ENCODE measurements at places on chromosomes 4 and X.

DNA sequence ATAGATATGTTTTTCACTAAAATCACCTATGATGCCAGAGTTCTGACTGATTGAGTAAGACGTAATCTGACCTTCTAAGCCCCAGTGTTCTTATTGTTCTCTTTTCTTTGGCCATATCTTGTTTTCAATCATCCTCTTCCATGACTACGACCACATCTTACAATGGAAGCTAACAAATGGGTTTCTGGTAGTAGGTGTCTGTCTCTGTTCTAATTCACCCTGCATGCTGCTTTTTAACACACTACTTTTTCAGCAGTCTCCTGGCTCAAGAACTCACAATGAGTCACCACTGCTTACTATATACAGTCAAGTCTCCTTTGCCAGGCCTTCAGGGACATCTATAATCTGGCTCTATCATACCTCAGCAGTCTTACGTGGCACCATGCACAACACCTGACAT, 146.1 kb downstream of the NEXMIF start:
- DNase-seq, result no peak

- DNase-seq, result no peak
These were observed 155.9 kb upstream of the RASGEF1B start for GRCh38 chr4:81627590-81627989.

GRCh38 chr4:16026160-16026761, 57.6 kb downstream of the PROM1 start:
- DNase-seq, result no peak

GRCh38 chrX:49862093-49862492, 17.2 kb upstream of the USP27X start:
- DNase-seq, result no peak

GRCh38 chr4:101621120-101621519, 169.4 kb upstream of the BANK1 start:
- DNase-seq, result no peak

All from central memory CD8-positive, alpha-beta T cell (primary cell).